ENCODE measurements at places on chromosomes 11 and 22.

DNA sequence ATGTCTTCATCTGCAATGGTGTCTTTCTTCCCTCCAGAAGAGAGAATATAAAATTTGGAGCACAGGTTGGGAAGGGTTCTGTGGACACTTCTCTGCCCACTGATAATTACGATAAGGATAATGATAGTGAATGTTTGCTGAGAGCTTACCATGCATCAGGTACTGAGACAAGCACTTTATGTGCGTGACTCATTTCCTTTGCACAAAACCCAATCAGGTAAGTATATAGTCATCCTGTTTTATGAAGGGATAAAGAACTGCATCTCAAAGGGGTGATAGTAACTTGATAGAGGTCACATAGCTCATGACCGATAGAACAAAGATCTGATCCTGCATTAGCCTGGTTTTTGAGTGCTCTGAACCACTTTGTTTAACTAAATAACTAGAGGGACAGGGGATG is 9.4 kb downstream of the DRD2 start:
- DNase-seq = peak; percentile 74

DNA sequence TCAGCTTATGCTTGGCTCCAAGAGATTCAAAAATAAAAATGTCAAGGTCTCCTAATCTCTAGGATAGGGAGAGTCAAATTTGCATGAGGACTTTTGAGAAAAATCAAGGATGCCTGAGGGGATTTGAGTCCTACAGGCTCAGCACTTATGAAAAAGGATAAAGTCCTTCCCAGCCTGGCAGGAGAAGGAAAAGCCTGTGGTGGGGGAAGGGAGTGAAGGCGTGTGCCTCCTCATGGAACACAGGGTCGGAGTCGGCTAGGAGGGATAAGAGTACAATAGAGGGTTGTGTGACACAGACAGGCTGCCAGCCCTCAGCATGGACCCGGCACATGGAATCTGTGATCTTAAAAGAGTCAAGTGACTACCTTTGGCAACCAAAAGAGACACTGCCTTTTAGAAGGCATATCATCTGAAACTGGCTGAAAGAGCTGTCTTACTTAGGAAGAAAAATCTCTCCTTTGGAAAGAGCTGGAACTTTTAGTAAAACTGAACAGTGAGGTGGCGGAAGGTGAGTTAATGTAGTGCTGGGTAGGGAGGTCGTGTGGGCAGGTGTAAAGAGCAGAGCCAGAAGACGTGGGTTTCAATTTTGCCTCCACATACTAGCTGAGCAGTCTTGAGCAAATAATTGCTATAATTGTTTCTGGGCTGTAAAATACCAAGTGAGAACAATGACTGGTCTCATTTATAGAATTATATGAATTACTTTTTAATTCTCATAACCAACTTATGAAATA is 58.8 kb upstream of the RDX start:
- DNase-seq = no peak

GRCh38 chr11:117016246-117016645 is 82.0 kb downstream of the SIK3 start:
- no peak for DNase-seq

DNA sequence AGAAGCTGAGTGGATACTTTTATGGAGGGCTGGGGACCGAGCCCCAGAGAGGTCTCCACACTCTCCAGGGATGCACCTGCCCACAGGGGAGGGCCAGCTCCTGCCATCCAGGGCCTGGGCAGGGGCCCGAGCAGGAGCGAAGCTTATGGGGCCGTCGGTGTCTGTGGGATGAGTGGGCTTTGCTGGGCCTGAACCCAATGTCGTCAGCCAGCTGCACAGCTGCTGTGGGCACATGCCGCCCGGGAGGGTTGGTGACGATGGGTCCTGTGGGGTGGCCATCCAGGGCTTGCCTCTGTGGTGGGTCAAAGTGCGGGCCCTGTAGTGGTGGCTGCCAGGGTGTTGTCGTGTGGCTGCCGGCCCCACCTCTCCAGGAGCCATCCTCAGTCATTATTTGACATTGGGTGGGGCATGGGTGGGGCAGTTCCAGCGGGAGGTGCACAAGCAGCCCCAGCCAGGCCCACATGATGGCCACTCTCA is 447.1 kb downstream of the TBC1D22A start:
- no peak for DNase-seq

All from mammary epithelial cell (primary cell).